ENCODE measurements at places on chromosomes 11 and 22. TPM values are rescaled to one million over a fixed set of nuclear protein-coding genes. Genes with fewer than 3 reads are reported as not detected.

SMTNL1 gene
- not detected for total RNA-seq

CASP4 gene
- 106 TPM for total RNA-seq

HMBS gene
- total RNA-seq: 12.7 TPM

SCN3B gene
- total RNA-seq: under 0.01 TPM

TRIM6 gene
- 4.5 TPM for total RNA-seq

XNDC1N gene
- 7.6 TPM for total RNA-seq

RAB1B gene
- 112 TPM for total RNA-seq

TEX54 gene
- not detected for total RNA-seq

SLC22A25 gene
- total RNA-seq: not detected

ANKRD49 gene
- total RNA-seq: 17.9 TPM

PARVG gene
- total RNA-seq: 1.1 TPM

CALCA gene
- not detected for total RNA-seq

TM7SF2 gene
- total RNA-seq: 12.7 TPM

CLDN5 gene
- not detected for total RNA-seq

TNKS1BP1 gene
- 20.3 TPM for total RNA-seq

MIAT gene
- total RNA-seq: 0.73 TPM

TRIM51 gene
- 1.3 TPM for total RNA-seq

IL18BP gene
- total RNA-seq: 1.4 TPM

MRGPRE gene
- total RNA-seq: not detected

OR5B21 gene
- 0.31 TPM for total RNA-seq
